ENCODE measurements at places on chromosomes 12 and 14. TPM values are rescaled to one million over a fixed set of nuclear protein-coding genes. Genes with fewer than 3 reads are reported as not detected.

DNA sequence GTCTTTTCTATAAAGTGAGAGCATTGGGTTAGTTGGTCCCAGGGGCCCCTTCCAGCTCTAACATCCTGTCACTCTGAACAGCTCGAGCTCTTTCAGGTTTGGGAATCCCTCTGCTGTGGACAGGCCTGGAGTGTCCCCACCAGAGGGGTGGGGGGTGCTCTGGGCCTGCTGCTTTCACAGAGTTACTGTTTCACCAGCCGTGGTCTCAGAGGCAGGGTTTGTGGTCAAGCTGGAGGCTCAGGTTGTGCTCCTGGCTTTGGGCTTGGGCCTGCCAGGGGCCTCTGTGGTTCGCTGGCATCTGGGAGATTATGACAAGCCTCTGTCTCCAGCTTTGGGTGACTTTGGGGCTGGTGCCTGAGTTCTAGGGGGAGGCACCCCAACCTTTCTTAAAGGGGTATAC lies 59.6 kb downstream of the FBXL14 start:
- H3K4me3 ChIP-seq = no peak overlapping the region
- peaks cover 82% of the 10 kb centered on the region for H3K27me3 ChIP-seq
- peak; percentile 37 for DNase-seq

GRCh38 chr14:22271838-22272799 lies 316.9 kb downstream of the DAD1 start:
- no peaks in the 10 kb centered on the region for H3K4me1 ChIP-seq
- H3K4me3 ChIP-seq = no peak overlapping the region
- H3K36me3 ChIP-seq = no peaks in the 10 kb centered on the region
- peak; percentile 60 for DNase-seq

TAS2R9 gene
- not detected for total RNA-seq

- DNase-seq = no peak
- H3K27ac ChIP-seq = no peak overlapping the region
- no peaks in the 10 kb centered on the region for H3K4me1 ChIP-seq
- H3K27me3 ChIP-seq = no peaks in the 10 kb centered on the region
These were observed 90.9 kb upstream of the MANSC4 start for GRCh38 chr12:27870939-27871338.

GRCh38 chr12:70733385-70733784 lies 96.2 kb upstream of the PTPRB start:
- no peaks in the 10 kb centered on the region for H3K27me3 ChIP-seq
- H3K36me3 ChIP-seq = no peaks in the 10 kb centered on the region
- H3K4me3 ChIP-seq = no peak overlapping the region
- H3K27ac ChIP-seq = no peak overlapping the region
- no peaks in the 10 kb centered on the region for H3K4me1 ChIP-seq

DNA sequence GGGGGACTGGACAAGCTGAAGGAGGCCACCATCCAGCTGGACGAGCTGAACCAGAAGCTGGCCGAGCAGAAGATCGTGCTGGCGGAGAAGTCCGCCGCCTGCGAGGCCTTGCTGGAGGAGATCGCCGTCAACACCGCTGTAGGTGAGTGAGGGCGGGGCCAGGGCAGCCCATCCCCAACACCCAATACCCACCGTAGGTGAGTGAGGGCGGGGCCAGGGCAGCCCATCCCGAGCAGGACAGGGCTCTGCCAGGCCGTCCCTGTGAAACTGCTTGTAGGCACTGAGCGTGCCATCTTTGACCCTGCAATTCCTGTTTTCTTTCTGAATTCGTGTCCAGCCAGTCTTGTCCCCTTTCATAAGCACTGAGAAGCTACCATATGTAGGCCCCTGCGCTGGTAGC lies 74.0 kb downstream of the CCDC92 start:
- no peaks in the 10 kb centered on the region for H3K36me3 ChIP-seq
- H3K27ac ChIP-seq = no peak overlapping the region
- H3K4me1 ChIP-seq = peaks cover 3% of the 10 kb centered on the region
- no peaks in the 10 kb centered on the region for H3K27me3 ChIP-seq
- peak; percentile 69 for DNase-seq

DNA sequence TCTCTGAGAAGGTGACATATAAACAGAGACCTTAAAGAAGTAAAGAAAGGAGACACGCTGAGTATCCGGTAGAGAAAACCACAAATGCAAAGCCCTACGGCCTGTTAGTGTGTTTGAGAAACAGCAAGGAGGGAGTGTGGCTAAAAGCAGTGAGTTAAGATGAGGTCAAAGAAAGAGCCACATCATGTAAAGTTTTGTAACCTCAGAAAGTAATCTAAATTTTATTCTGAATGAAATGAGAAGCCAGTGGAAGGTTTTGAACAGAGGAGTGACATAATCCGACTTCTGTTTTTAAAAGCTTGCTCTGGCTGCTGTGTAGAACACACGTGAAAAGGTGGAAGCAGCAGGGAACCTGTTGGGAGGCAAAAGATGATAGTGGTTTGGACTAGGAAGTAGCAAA lies 32.6 kb downstream of the PPP2R5E start:
- H3K27me3 ChIP-seq = no peaks in the 10 kb centered on the region
- no peaks in the 10 kb centered on the region for H3K4me1 ChIP-seq

DNA sequence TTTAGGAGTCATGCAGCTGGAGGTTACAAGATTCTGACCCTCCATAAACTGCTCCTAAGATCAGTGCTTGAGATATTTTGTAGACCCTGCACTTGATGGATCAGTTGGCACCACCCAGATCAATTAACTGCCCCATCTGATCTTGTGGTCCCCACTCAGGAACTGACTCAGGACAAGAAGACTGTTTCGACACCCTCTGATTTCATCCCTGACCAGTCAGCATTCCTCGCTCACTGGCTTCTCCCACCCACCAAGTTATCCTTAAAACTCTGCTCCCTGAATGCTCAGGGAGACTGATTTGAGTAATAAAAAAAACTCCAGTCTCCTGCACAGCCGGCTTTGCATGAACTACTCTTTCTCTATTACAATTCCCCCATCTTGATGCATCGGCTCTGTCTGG lies 360.2 kb downstream of the GALC start:
- H3K27me3 ChIP-seq = no peaks in the 10 kb centered on the region
- H3K36me3 ChIP-seq = no peaks in the 10 kb centered on the region
- no peak for DNase-seq
- H3K4me1 ChIP-seq = peaks cover 3% of the 10 kb centered on the region

DNA sequence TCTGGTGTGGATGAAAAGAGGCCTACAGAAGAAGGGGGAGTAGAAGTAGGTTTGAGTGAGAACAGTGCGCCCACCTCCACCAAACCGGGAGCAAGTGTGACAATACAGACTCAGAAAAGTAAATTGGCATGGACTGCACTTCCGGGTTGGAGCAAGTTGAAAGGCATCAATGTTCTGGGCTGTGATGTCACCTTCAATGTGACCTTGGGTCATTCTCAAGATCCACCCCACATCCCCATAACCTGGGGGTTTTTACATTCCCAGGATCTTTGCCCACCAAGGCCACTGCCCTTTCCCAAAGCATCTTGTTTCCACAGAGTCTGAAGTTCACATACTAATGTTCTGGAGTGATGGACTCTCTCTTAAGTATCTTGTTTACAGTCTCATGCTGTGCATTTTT lies 5.3 kb upstream of the GZMB start:
- H3K4me1 ChIP-seq = no peaks in the 10 kb centered on the region
- no peak overlapping the region for H3K4me3 ChIP-seq
- no peak for DNase-seq

CCDC177 gene
- 5.8 TPM for total RNA-seq

DIP2B gene
- total RNA-seq = 21.3 TPM

CCDC175 gene
- not detected for total RNA-seq

EXOC3L4 gene
- 2.1 TPM for total RNA-seq

CCDC197 gene
- not detected for total RNA-seq

HOXC13 gene
- total RNA-seq = not detected

EEF1AKMT3 gene
- 12.6 TPM for total RNA-seq

- no peak overlapping the region for H3K27ac ChIP-seq
- H3K36me3 ChIP-seq = no peaks in the 10 kb centered on the region
- H3K4me1 ChIP-seq = no peaks in the 10 kb centered on the region
- H3K27me3 ChIP-seq = no peaks in the 10 kb centered on the region
- no peak for DNase-seq
- no peak overlapping the region for H3K4me3 ChIP-seq
These were observed 120.7 kb upstream of the SCAF11 start for GRCh38 chr12:46110928-46111699.

RNASE7 gene
- total RNA-seq = not detected

- no peak for DNase-seq
- H3K4me1 ChIP-seq = peaks cover 5% of the 10 kb centered on the region
- peaks cover 15% of the 10 kb centered on the region for H3K36me3 ChIP-seq
- no peak overlapping the region for H3K27ac ChIP-seq
- H3K4me3 ChIP-seq = no peak overlapping the region
- no peaks in the 10 kb centered on the region for H3K27me3 ChIP-seq
These were observed 23.9 kb downstream of the SCAF11 start for GRCh38 chr12:45966486-45966885.

LUM gene
- 0.69 TPM for total RNA-seq

DNA sequence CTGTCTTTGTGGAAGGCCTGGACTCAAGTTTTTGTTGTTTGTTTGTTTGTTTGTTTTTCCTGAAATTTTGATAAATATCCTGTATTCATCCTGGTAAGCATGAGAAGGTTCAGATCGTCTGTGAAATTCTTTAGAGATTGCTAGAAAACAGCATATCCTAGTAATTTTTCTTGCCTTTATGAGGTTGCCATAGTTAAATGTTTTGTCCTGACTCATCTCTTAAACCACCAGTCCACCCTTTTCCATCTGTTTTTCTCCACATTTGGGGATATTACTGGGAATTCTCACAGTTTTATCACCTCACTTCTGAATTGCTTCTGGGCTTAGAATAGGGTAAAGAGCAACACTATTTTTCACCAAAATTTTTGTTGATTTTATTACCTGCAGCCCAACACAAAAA lies 248.3 kb downstream of the FBXL14 start:
- no peaks in the 10 kb centered on the region for H3K27me3 ChIP-seq
- DNase-seq = no peak
- no peaks in the 10 kb centered on the region for H3K4me1 ChIP-seq
- no peak overlapping the region for H3K4me3 ChIP-seq
- H3K27ac ChIP-seq = no peak overlapping the region

DNA sequence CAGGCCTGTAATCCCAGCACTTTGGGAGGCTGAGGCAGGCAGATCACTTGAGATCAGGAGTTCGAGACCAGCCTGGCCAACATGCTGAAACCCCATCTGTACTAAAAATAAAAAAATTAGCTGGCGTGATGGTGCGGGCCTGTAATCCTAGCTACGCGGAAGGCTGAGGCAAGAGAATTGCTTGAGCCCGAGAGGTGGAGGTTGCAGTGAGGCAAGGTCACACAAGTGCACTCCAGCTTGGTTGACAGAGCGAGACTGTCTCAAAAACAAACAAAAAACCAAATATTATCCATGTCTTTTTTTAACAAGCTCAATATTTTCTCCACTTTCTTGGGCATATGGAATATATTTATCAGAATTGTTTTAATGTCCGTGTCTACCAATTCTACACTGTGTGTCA lies 89.6 kb downstream of the LMNTD1 start:
- no peaks in the 10 kb centered on the region for H3K27me3 ChIP-seq
- DNase-seq = no peak
- no peak overlapping the region for H3K4me3 ChIP-seq
- no peaks in the 10 kb centered on the region for H3K4me1 ChIP-seq

DNA sequence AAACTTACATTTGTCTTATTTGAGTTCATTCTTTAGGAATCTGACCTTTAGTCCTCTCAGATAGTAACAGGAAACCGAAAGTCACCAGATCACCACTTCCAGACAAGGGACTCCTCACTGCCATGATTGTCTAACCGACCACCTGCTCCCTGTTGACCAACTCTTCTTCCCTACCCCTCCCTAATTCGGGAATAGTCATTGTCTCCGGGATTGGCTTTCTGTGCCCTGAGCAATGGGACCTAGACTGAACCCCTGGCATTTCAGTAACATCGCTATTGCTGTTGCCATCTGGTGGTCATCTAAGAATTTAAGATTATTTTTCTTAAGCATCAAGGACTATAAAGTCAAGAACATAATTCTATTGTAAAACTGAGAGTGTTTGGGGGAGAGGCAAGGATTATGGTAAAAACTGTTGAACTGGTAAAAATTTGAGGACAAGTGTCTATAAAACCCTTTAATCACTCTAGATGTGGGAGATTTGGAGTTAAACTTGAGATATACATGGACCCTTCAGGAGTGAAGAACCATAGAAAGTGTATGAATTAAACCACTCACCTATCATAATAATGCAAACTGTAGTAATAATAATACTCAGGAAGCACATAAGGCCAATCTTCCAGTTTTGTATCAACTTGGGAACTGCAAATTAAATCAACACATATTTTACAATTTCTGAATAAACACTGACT lies 6.3 kb downstream of the CLEC2A start:
- H3K27ac ChIP-seq = no peak overlapping the region
- no peaks in the 10 kb centered on the region for H3K36me3 ChIP-seq

KERA gene
- not detected for total RNA-seq

DNA sequence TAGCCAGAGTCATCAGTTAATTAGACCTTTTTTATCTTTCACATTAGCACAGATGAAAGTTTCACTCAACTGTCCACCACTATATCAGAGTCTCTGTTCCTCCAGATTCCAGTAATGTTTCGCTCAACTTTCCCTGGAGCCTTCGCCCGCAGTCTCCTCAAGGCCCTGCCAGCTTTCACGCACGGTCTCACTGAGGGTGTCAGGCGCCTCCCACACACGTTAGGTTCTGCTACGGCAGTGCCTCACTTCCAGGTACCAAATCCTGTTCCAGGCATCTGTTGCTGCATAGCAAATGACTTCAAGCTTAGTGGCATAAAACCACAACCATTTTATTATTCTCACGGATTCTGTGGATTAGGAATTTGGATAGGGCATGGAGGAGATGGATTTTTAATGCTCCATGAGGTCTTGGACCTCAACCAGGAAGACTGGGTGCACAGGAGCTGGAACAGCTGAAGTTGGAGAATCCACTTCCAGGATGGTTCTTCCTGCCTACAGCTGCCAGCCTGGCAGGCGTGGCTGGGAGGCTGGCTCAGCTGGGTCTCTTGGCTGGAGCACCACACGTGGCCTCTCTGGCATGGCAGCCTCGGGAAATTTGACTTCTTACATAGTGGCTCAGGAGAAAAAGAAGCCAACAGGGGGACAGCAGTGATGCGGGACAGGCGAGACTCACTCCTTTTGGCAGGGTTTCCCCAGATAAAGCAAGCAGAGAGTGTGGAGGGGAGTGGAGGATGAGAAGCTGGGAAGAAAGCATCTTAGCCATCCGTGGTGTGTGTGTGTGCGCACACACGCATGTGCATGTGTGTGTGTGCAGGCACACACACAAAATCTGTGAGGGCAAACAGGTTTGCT lies 21.3 kb upstream of the BCDIN3D start:
- H3K36me3 ChIP-seq = no peaks in the 10 kb centered on the region
- H3K27me3 ChIP-seq = no peaks in the 10 kb centered on the region
- H3K27ac ChIP-seq = no peak overlapping the region

DNA sequence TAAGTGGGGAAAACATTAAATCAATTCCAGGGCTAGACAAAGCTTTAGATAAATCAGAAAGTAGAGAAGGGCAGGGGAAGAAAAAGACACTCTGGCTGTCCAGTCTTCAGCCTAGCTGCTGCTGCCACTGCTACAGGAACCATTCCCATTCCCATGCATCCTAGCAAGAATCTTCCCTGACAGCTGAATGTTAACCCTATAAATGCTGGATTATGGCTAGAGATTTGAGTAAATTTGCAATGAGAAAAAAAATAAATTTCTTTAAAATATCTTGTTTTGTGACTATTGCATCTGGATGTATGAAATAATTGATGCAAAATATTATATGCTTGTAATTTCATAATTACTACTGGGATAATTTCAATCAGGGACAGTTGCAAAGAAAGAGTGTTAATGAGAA lies 15.0 kb upstream of the CDKN3 start:
- DNase-seq = no peak
- H3K4me3 ChIP-seq = no peak overlapping the region
- no peak overlapping the region for H3K27ac ChIP-seq
- no peaks in the 10 kb centered on the region for H3K4me1 ChIP-seq
- H3K36me3 ChIP-seq = no peaks in the 10 kb centered on the region

Data from endodermal cell (in vitro differentiated cells).